Stimulated activated CD8-positive, alpha-beta memory T cell treated with anti-CD3 and anti-CD28 coated beads, Interleukin-4, amount 100 ng/mL, for 48 hours (primary cell): ENCODE measurements at places on chromosomes 1 and 21.

DNA sequence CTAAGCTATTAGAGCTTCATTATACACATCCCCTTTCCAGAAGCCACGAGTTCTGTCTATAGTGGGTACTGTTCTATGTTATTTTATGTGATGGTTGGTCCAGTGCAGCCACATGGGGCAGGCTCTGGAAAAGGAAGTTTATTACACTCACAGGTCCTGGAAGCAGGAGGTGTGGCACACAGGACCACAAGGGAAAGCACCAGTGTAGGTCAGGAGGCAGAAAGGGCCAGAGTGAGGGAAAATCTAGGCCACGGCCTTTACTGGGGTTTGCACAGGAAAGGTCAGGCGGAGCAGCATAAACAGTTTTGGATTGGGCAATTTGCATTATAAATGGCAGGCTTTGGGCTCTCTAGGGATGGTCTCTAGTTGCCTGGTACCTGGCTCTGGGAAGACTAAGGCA is 21.8 kb upstream of the CNIH3 start:
- DNase-seq = no peak

- no peak for DNase-seq
Measured at GRCh38 chr1:233078396-233078795, 128.0 kb downstream of the NTPCR start.

GRCh38 chr21:42381347-42381984 is 14.4 kb downstream of the TMPRSS3 start:
- DNase-seq = no peak

DNA sequence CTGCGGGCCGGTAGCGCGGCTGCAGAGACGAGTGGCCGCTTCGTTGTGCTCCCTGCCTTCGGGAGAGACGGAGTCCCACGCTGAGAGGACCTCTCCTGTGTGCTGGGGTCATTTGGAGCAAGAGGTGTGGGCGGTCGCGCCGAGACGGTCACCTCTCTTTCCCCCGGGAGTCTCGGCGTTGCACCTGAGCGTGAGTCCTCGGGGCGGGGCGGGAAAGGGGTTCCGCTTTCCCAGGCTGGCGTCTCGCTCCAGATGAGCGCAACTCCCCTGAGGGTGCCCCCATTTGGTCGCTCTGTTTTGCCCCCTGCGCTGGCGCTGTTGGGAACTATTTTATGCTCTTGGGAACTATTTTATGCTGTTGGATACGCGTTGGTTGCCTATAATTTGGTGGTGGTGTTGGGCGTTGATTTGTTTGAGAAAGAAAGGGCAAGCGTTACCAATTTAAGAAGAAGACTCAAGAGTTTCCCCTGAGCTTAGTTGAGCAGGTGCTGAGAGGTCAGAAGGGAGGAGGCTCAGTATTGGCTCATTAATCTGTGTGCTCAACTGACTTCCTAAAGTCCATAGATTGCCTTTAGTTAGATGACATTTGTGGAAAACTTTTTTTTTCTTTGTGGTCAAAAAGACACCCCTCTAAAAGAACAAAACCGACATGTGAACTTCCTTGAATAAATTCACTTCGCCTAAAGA is 683 bp downstream of the LRRC8B start:
- peak; percentile 63 for DNase-seq

DNA sequence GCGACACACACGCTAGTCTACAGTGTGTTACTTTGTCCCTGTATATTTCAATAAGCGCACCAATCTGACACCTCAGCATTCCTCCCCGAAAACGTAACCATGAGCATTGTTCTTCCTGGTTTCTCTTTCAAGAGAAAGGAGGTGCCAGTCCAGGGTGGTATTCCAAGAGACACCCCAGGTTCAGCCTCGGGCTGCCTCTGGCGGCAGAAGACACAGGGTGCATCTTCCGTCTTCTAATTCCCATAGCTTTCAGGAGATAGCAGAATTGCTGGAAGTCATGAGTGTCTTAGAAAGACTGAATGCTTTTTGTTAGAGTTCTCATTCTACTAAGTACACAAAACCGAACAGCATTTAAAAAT is 15.9 kb upstream of the RGS8 start:
- DNase-seq = no peak

DNA sequence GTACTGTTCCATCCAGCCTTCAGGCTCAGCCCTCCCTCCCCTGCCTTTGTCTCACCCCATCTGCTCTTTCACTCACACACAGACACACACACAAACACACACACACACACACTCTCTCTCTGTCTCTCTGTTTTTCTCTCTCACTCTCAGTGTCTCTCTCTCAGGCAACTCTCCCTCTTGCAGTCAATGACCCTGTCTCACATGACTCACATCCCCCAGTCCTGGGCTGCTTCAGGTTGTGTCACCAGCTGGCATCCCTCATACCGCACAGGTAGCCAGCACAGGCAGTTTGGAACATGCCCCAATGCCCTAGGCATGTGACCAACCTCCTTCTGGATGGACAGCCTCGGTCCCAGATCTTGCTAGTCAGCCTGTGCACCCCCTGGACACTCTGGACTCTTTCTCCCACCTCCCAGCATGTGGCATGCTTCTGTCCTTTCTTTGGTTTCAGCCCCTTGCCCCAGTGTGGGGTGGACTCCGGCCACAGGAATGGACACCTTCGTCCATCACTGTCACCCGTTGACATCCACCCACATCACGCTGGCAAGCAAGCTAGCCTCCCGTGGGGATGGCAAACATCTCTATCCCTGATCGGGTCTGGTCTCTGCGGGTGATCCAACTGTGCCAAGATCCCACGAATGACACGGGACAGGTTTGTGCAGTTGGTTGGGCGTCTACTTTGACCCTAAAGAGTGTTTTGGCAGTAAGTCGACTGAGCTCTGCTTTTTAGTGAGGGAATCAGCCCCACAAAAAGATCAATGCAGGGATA is 23.4 kb upstream of the FCGR2A start:
- DNase-seq = no peak

DNA sequence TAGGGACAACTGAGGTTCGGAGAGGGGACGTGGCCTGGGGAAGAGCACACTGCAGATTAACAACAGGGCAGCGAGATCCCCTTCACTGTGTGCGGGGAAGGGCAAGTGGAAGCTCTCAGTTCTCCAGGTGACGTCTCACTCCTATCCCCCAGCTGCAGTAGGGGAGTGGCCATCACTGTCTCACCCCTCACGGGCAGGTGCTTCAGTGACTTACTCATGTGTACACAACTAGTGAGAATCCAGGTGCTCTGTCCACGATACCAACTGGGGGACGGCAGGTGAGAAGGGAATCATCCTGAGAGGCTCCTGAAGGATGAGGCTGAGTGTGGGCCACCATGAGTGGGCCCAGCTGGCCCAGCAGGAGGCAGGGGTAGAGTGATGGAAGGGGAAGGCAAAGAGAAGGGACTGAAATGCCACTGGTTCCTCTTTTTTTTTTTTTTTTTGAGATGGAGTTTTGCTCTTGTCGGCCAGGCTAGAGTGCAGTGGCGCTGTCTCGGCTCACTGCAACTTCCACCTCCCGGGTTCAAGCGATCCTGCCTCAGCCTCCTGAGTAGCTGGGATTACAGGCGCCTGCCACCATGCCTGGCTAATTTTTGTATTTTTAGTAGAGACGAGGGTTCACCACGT is 25.9 kb downstream of the RHBG start:
- DNase-seq = no peak

DNA sequence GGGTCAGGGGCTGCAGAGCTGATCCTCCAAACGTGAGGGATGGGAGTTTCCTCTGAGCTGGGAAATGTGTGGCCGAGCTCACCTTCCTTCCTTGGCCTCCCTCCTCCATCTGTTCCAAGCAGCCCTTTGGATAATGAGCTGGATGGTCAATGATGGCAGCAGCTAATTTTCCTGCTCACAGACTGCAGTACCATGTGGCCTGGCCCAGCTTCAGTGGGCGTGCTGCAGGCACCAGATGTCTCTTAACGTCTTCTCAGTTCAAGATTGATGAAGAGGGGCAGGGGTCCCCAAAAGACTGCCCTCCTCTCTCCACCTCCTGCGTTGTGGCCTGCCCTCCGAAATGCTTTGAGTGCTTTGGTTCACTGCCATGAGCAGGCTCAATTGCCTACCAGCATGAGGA is 86.0 kb downstream of the UBIAD1 start:
- DNase-seq = no peak

- DNase-seq = no peak
Measured at GRCh38 chr21:27493542-27493941, 526.7 kb upstream of the ADAMTS5 start.

DNA sequence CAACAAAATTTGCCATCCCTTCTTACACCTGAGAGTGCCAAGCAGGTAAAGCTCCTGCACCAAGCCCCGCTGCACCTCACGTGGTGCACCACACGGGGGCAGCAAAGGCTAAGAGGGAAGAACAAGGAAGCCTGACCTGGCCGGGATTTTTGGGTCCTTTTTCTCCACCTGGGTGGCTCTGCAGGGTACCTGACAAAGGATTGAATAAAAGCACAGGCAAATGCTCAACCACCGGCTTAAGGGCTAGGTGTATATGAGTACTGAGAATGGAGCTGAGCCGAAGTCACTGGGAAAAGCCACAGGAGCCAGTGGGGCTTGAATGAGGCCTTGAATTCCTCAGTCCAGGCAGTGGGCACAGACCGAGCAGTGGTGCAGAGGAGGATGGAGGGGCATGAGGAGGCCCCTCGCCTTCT is 36.4 kb downstream of the ZNF697 start:
- peak; percentile 93 for DNase-seq

GRCh38 chr1:107225706-107226105 is 84.9 kb downstream of the NTNG1 start:
- DNase-seq = no peak

- DNase-seq = peak; percentile 1
Measured at GRCh38 chr1:180271272-180272255, 41.5 kb downstream of the LHX4 start.

DNA sequence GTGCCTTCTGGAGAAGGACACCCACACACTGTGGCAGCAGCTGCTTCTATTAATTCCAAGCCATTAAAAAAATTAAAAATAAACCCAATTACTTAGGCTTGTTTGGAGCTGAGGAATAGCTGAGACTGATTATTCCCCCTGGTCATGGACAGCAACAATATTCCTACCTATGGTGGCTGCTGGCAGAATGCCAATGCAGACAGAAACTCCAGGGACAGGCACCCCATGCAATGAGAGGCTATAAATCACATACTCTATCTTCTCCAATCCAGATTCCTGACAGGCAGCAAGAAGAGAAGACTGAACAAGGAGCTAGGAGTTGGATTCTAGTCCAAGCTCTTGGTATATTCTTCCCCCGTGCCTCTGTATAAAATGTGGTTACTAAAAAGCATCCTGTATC is 275.4 kb upstream of the BEND5 start:
- no peak for DNase-seq

DNA sequence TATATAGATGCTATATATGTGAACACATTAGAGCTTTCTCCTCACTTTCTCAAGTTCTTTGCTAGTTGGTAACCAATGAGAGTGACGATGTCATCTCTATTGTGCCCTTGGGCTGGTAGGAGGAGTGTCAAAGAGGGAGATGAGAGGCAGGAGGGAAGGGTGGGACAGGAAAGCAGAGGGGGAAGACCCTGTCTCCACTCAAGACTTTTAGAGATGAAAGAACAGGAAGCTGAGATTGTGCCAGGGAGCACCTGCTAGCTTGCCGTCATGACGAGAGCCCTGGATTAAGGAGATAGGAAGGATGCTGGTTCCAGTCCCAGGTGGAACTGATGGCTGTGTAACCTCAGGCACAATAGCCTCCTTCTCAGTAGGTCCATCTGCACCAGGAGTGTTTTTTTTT is 16.7 kb downstream of the CNR2 start:
- DNase-seq = no peak

DNA sequence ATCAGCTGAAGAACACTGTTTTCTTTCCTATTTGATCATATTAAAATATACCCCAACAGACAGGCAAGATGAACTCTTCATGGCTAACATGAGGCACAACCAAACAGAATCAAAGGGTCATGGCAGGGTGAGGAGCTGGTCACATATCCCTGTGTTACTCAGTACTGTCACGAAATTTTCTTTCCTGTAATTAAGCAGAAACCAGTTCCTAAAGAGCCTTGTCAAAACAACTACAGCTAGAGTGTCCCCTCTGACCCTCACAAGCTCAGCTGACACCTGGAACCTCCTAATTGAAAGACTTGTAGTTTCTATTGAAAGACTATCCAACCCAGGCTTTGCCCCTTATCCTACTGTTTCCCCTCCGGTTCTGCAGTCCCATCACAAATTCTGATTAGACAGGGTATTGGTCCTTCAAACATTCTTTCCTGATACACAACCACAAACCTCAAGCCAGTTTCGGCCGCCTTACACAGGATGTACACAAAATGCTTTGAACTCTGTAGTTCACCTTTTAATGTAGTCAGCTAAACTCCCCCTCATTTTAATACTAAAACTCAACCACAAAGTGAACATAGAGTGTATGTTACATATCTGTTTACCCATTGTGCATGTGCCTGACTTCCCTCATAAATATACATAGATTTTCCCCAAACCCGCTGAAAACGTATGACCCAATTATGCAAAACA is 651.9 kb downstream of the MRPL39 start:
- DNase-seq = no peak

DNA sequence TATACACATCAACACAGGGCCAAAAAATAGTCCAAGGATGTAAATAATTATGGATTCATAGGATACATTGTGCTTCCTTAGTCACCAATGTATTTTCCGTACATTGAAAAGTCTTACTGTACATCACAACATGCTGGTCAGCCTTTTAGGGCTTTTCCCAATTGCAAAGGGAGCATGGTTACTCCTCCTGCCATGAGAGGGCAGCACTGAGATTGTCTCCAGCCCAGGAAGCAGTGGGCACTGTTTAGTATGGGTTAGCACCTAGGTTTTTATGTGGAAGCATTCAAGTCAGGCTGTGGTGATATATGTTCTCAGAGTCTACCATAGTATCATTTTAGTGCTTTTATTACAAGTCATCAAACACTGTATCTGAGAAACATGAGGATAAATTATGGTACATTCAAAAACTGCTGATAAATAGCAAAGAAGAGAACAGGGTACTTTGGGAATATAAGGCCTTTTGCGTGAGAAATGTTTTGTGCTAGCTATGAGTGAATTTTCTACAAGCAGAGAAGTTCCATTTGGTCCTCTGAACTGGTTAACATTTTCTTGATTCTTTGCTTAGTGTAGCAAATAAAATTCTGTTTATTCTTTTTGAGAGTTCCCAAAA is 34.0 kb downstream of the ST6GALNAC5 start:
- DNase-seq = peak; percentile 39

DNA sequence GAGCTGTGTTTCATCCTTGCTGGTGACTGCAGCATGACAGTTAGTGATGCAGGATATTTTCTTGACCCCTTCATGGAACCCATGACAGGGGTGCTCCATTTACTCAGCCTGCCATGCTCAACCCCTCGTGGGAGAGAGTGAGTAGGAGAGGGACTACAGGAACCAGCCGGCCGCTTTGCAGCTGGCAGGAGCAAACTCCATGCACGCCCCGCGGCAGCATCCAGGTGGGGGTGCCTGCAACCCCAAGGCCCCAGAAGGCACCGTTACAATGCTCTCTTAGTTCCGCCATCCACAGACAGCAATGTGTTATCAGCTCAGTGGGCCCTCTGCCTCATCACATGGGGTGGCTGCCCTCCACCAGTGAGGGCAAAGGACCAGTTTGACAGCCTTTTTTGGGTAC is 135.1 kb downstream of the SLC35F3 start:
- DNase-seq = no peak

GRCh38 chr1:54406339-54407153 is at the start of gene SSBP3:
Gene SSBP3, minus strand, starts transcription at chr1:54406394.
- peak; percentile 91 for DNase-seq
